GM18507 (cell line): ENCODE measurements at places on chromosomes 12 and 14.

- no peak for DNase-seq
Measured at GRCh38 chr12:101877806-101878242, 444 bp downstream of the DRAM1 start.

DNA sequence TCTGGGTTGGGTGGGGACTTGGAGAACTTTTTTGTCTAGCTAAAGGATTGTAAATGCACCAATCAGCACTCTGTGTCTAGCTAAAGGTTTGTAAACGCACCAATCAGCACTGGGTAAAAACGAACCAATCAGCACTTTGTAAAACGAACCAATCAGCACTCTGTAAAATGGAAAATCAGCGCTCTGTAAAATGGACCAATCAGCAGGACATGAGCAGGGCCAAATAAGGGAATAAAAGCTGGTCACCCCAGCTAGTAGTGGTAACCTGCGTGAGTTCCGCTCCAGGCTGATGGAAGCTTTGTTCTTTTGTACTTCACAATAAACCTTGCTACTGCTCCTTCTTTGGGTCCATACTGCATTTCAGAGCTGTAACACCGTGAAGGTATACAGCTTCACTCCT is 1.7 kb upstream of the ACOT2 start:
- no peak for DNase-seq

- DNase-seq: no peak
Measured at GRCh38 chr14:103057028-103057371, 349 bp downstream of the CDC42BPB start.

DNA sequence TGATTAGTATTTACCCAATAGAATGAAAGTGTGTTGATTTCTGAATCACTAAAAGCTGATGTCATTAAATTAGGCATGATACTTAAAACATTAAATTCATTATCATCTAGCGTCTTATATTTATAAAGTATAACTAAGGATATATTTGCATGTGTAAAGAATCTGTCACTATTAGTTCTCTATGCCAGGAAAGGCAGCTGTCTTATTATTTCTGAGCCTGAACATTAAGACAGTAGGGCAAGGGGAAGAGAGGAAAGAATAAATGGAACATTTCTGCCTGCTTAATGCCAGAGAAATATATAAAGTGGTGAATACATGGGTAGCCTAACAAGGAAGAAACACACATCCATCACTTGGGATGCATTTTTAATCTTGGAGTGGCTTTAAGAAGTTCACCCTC is 965.1 kb upstream of the TMEM132C start:
- DNase-seq: no peak

DNA sequence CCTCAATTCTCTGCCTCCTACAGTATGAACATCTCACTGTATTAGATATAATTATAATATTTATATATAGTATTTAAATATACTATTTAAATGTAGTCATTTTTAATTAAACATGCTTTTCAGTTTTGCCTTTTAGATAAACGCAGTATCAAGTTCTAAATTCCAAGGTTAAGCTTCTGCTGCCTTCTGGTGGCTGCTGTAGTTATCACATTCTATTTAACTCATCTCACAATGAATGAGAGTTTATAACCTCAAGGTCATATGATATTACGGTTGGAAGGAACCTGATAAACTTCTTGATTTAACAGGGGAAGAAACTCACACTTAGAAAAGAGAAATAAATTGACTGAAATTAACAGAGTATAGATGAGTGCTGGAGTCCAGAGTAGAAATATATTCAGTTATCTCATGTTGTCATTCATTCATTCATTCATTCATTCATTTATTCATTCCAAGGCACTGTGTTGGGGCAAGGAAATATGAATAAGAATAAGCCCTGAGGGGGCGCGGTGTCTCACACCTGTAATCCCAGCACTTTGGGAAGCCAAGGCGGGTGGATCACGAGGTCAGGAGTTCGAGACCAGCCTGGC is 31.9 kb downstream of the GUCY2C start:
- DNase-seq: peak; percentile 25

DNA sequence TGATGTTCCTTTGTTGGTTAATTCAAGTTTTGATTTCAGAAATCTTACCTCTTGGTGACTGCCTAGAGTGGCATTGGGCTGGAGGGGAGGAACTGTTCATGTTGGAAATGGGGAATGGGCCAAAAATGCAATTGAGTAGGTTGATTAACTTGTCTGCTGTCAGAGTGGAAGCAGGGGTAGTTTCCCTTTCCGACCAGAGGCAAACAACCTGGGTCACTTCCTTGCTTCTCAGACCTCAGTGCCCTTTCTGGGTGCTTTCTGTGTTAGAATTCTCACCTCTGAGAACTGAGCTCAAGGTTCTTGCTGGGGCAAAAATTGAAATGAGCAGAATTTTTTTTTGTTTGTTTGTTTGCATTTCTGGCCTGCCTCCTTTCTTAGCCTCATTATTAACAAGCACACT is 2.3 kb upstream of the M6PR start:
- no peak for DNase-seq

- no peak for DNase-seq
Measured at GRCh38 chr14:78451319-78451695, 281.1 kb downstream of the NRXN3 start.

DNA sequence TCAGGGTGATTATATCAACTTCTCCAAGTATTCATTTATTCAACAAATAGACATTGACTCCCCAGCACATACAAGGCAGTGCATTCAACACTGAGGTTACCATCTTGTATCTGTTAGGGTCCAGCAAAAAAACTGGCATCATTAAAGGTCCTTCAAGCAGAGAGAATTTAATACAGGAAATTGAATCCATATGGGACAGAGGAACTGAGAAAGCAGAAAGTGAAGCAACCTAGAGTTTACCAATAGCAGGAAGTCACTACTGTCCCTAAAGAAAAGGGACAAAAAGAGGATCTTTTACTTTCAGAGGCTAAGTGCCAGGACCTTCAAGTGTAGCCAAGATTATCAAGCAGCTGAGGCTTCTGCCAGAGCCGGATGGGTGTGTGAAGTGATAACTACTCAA is 237.8 kb upstream of the TBX3 start:
- no peak for DNase-seq

DNA sequence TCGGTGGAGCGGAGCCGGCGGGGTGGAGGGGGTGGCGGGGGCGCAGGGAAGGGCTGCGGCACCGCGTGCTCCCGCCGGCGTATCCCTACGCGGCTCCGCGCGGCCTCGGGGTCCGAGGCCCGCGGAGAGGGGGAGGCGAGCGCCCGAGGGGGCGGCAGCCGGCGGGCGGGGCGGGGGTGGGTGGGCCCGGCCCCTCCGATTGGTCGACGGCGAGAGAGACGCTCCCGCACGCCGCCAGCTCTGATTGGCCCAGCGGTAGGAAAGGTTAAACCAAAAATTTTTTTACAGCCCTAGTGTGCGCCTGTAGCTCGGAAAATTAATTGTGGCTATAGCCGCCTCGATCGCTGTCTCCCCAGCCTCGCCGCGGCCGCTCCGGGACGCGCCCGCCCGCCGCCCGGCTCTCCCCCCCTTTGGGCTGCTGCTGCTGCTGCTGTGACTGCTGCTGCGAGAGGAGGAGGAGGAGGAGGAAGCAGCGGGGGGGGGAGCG is at the start of gene FOXG1:
Gene FOXG1 (plus strand): TSS at position 319 of the 487 bp plus-strand sequence. CDS start 493 bp downstream, outside the sequence.
- DNase-seq: no peak
